ENCODE measurements at places on chromosomes 7 and 10.

DNA sequence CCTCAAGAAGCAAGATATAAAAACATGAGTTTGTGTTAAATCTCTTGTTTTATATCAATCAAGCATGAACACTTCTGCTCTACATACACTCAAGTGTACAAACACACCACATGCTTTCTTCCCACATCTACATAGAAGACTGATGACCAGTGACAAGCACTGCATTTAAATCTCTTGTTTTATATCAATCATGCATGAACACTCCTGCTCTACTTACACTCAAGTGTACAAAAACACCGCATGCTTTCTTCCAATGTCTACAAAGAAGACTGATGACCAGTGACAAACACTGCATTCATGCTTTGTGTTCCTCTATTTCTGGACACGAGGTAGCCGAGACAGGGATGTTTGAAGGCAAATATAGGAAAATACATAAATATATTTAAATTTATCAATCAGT, 642.0 kb upstream of the PFKP start:
- DNase-seq, result no peak

- no peak for DNase-seq
These were observed 39.9 kb downstream of the DKK1 start for GRCh38 chr10:52353960-52354394.

- peak; percentile 54 for DNase-seq
These were observed 152.7 kb upstream of the SHH start for GRCh38 chr7:155965010-155965409.

DNA sequence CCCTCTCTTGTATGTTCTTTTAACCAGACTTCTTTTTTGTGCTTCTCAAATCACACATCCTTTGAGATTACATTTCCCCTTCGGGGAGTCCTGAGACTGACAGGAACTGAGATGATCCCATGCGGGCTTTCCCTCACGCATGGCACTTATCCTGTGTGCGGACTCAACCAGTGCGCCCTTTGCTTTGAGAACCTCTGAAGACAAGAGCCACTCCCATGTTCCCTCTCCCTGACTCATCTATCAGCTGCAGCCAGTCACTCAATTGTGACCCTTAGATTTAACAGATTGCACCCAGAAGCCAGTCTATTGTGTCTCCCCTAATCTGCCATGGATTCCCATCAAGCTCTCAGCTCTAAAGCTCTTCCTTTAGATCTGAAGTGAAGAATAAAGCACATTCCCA, 353.9 kb upstream of the MEOX2 start:
- no peak for DNase-seq

DNA sequence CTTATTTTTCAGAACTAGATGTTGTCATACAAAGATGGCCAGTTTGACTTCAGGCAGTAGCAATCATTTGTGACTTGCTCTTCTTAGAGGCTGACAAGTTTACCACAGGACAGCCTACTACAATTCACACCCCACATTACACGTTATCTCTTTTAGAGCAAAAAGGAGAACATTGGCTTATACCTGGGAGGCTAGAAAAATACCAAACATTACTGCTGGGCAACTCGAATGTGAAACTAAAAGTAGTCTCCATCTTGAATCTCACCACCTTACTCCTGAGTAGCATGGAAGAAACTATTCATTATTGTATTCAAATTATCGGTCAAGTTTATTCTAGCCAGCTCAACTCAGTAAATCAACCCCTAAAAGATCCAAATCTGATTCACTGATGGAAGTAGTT, 90.7 kb upstream of the TMEM26 start:
- DNase-seq, result no peak

DNA sequence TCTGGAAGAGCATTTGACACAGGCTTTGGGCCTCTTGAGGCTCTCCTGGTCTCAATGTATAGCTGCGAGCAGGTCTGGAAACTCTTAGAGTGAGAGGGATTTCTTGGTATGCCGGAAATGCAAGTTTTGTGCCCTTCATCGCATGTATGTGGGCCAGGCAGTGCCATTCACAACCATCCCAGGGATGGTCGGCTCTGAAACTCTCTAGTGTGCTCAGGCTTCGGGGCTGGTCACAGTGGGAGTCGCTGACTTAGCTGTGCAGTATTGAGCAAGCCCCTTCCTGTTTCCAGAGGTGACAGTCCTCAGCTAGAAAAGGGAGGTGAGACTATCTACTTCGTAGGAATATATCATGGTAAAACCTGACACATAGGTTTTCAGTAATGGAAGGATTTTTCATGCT, 2.0 kb upstream of the AOAH start:
- peak; percentile 42 for DNase-seq

DNA sequence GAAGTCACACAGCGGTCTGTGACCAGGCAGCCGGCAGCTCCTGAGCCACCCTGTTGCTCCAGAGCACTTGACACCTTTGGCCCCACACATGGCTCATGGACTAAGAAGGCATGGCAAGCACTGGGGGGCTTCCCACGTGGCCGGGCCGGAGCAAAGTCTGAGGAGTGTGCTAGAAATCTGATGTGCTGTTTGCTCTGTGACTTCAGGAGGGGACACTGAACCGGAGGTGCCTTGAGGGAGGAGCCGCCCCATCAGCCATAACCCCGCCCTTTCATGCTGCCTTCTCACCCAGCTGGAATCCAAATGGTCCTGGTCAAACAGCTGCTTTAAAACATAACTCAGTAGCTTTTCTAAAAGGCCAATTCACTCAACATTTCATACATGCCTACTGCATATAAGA, 33.5 kb downstream of the PROSER2 start:
- DNase-seq, result no peak

DNA sequence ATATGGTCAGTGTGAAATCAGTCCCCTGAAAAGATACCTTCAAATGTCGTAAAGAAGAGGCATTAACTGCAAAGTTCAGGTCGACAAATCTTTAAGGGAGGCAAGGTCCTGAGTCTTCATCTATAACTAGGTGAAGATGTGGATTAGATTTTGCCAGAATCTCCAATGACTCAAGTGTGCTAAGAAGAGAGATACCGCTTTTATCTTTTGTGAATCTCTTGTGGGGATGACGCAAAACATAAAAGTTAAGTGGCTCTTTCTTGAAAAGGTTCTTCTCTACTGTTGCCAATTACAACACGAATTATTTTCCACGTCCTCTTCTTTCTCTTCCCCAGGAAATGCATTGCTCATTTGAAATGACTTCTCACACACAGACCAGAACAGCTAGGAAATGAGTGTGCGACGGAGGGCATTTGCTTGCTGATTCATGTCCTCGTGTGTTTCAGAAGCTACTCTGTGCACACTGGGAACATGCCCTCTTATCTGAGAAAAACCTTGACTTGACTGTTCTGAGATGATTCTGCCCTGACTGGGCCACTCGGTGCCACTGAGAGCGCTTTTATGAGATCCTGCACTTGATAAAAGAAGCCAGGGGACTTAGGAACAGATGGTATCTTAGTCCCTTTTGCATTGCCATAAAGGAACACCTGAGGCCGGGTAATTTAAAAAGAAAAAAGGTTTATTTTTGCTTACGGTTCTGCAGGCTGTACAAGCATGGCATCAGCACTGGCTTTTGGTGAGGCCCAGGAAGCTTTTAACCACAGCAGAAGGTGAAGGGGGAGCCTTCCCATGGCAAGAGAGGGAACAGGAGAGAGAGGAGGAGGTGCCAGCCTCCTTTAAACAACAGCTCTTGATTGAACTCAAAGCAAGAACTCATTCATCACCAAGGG, 169.5 kb upstream of the PFKP start:
- peak; percentile 53 for DNase-seq

GRCh38 chr10:77043420-77043763, 594.2 kb downstream of the KCNMA1 start:
- DNase-seq, result no peak

- DNase-seq, result no peak
These were observed 88.9 kb downstream of the ATE1 start for GRCh38 chr10:121838931-121839330.

DNA sequence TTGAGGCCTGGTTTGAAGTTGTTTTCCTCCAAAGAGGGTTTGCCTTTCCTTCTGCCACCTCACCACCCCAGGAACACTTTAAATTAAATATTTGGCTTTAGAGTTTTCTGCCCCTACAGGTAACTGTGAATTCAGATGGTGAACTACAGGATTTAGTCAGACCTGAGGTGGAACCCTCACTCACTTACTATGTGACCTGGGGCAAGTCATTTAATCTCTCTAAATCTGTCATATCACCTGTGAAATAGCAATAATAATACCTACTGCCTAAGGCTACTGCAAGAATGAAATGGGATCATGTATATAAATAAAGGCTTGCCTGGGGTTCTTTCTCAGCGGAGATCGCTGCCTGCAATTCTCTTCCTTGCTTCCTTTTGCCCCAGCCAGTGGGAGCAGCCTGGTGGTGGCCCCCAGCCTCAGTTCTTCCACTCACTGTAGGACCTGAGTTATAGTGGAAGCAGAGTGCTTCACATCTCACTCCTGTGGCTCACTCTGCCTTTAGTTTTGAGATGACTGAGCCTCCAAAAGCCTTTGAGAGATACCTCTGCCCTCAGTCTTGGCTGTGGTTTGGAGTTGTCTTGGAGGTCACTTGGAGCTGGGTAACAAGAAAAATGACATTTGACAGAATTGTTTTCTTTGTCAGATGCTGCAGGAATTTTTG, 6.1 kb upstream of the ANKRD2 start:
- DNase-seq, result peak; percentile 24

GRCh38 chr7:39735903-39736302, 112.5 kb downstream of the RALA start:
- DNase-seq, result peak; percentile 52

DNA sequence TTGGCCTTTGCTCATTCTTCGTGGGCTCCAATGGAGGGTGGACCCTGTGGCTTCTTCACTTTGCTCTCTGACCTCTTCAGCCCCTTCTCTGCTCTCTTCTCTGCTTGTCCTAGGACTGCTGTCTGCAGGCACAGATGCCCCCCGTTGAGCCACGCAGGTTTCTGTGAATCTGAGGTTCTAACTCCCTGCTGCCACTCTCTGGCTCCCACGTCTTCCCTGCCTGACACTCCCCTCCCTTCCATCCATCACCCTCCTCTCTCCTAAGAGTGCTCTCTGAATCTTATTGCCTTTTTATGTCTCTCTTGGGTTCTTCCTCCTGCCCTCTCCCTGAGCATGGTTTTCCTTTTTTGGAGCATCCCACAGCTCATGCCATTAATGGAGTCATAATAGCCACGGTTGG, 499.5 kb upstream of the GALNT17 start:
- DNase-seq, result no peak

DNA sequence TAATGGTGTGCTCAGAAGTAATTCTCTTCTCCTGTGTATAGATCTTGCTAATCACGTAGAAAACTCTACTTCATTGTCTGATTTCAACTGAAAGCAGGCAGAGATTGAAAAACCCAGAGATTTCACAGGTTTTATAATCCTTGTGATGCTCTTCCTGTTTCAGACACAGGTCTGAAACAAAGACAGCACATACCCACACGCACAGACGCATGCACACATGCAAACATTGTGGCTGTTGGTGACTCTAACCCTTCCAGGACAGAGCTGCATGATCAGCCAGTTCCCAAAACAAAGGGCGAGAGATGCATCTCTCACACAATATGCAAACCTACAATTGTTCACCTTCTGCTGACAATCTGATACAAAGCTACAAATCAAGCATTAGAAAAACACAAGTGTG, 11.1 kb upstream of the TFEC start:
- no peak for DNase-seq

- no peak for DNase-seq
These were observed 153.3 kb downstream of the XPNPEP1 start for GRCh38 chr10:109769966-109770365.

DNA sequence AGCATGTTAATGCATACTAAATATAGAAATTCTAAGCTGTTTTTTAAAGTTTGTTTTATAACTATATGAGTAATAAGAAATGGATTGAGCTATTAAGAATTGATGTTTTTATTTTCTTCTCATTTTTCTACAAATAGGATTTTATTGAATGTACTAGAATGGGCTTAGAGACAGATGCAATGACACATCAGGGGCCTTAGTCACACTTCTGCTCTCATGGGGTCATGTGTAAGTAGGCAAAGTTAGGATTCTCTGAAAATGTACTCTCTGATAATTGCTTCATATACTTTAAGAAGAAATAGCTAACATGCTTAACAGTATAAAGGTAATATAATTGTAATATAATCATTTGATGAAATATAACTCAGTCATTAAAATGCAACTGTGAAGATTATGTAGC, 154.6 kb downstream of the ZNF438 start:
- DNase-seq, result no peak

- no peak for DNase-seq
These were observed 124.9 kb downstream of the ARHGAP12 start for GRCh38 chr10:31803606-31804351.

- DNase-seq, result no peak
These were observed 52.9 kb downstream of the ZRANB1 start for GRCh38 chr10:124994573-124995473.

DNA sequence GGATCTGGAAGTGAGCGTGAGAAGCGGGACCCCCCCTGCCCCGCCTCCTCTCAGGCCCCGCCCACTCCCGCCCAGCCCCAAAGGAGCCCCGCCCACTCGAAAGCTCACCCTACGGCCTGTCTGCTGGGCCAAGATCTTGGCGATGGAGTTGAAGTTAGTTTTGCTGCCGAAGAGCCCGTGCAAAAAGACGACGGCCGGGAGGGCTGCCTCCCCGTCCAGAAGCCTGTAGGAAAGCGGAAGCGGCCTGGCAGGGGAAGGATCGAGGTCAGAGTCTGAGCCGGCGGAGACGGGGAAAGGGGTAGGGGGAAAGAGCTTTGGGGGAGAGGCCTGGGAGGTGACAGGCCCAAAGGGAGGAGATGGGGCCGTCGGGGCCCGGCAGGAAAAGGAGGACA, 386 bp downstream of the ABHD11 start:
- DNase-seq, result peak; percentile 84

DNA sequence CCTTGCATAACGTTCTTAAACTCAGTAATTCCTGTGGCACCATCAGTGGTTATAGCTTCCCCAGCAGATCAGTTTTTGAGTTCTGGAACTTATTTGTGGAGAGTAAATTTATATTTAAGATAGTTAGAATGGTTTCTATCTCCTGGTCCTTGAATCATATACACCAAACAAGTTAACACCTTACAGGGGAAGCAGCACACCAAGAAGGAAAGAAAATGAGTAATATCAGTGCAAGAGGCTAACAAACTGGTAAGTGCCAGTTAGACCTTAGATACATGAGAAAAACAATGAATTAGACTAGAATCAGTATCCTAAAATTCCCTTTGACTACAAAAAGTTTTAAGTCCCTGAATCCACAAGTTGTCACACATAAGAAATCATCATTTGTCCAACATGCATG, 54.2 kb downstream of the ABI1 start:
- no peak for DNase-seq

DNA sequence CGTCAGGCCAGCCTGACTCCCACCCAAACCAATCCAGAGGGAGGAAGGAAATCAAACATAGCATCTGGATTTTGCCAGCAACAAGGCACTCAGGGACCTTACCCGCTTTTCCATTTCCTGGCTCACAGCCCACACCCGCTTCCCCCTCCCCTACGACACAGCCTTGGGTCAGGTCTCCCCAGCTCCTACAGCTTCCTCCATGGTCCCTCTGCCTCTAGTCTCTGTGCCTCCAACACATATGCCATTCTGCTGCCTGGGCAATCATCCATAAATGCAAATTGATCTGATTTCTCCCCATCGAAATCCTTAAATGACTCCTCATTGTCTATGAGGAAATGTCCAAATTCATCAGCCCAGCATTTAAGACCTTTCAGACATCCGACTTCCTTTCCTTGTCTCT, 53.2 kb upstream of the CUX1 start:
- DNase-seq, result no peak

Data from activated CD4-positive, alpha-beta T cell treated with anti-CD3 and anti-CD28 coated beads for 36 hours (primary cell).